Hippocampal formation (tissue), 2 donors: ENCODE measurements at places on chromosomes 16 and 17.

DNA sequence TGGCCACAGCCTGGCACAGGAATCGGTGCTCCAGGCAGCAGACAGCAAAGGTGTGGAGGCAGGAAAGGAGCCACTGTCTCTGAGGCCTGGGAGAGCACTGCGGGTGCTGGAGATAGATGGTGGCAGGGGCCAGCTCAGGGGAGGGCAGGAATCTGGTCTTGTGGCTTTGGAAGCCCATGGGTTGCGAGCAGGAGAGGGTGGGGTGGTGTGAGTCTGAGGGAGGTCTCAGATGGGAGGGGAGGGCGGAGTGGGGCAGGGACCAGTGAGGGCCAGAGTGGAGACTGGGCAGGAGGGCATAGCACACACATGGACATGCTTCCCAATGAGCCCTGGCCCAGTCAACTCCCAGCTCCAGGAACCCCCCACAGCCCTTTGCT lies 70.1 kb downstream of the SREBF1 start:
- DNase-seq, result no peak

- no peak for DNase-seq
Measured at GRCh38 chr17:19461681-19462080, 50.6 kb downstream of the RNF112 start.

GRCh38 chr17:64783031-64783461 lies 120.9 kb upstream of the SMURF2 start:
- DNase-seq, result no peak

- DNase-seq, result no peak
Measured at GRCh38 chr17:60077226-60077625, 1.5 kb downstream of the HEATR6 start.

GRCh38 chr16:4345836-4346781 lies 5.0 kb downstream of the PAM16 start:
- DNase-seq, result no peak
